ENCODE measurements at places on chromosomes 3 and 15.
A peak's percentile ranks its signal among the peaks of the same experiment; 100 is the strongest.

- no peak for DNase-seq
Measured at GRCh38 chr3:188533612-188534357, 379.8 kb downstream of the LPP start.

- DNase-seq, result no peak
Measured at GRCh38 chr3:61631108-61631769, 69.9 kb downstream of the PTPRG start.

- DNase-seq, result no peak
Measured at GRCh38 chr3:123298903-123299302, 97.2 kb downstream of the SEC22A start.

DNA sequence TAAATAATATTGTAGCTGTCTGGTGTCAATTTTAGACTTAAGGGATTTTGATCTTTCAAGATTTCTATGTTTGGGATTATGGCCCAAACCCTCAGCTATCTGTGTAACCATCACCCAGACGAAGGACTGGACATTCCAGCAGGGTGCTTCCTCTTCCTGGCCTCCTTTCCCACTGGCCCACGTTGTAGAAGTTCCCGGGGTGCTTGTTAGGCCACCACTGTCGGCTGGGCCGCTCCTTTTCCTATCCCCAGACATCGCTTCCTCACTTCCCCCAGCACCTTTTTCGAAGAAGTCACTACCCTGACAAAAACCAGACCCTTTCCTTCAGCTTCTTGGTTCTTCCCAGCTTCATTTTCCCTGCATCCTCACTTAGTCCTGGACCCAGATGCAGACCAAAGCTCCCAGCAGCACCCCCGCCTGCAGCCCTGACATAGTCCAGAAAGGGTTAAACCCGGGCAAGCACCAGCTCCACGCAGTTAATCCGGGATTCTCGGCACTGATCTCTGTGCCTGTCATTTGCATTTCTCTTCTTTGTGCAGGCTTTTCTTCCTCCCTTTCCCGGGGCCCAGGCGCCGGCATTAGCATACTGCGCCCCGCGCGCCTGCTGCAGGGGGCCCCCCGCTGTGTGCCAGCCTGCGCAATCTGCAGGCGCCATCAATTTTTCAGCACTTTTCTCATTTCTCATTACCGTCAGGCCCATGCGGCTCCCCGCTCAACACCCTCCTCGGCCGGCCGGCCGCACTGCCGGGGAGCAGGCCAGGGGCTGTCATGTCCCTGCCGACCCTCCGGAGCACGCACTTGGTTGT, 90.6 kb downstream of the ZNF621 start:
- DNase-seq, result no peak

DNA sequence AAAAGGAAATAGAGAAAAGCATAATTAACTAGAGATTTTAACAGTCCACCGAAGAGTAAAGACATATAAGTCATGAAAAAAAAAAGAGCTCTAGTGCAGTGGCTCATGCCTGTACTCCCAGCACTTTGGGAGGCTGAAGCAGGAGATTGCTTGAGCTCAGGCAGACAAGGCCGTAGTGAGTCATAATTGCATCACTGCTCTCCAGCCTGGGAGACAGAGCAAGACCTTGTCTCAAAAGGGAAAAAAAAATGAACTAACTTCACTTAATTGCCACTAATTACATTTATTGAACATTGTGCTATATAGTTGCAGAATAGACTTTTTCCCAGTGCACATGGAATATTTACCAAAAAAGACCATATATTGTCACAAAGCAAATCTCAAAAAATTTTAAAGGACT, 221.8 kb downstream of the CBLB start:
- DNase-seq, result no peak

GRCh38 chr3:18354701-18355100, 70.4 kb downstream of the SATB1 start:
- DNase-seq, result no peak

DNA sequence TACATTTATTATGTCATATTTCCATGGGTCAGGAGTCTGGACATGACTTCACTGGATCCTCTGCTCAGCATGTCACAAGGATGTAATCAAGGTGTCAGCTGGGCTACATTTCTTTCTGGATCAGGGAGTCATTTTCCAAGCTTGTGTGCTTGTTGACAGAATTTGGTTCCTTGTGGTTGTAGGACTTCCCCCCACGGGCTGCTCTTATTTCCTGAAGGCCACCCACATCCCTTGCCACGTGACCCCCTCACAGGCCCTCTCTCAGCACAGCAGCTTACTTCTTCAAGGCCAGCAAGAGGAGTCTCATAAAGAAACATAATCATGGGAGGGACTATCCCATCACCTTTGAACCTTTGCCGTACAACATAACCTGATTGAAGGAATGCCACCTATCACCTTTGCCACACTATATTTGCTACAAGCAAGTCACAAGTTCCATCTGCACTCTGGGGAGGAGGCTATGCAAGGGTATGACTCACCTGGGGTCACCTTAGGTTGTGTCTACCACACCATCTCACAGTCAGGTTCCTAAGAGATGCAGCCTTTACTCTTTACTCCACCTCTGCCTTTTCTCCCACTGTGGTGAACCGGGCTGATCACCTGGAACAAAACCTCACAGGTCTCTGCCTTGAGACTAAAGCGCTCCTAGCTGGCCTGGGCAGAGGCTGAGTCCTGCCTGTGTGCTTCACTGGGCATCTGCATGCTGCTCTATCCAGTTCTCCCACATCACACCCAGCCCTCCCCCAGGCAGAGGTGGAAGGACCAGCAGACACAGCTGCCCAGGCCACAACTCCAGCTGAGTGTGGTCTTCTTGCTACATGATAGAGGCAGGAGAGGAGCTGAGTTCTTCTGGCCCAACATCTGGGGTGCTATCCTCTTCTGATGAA, 13.5 kb downstream of the RAB6B start:
- no peak for DNase-seq

DNA sequence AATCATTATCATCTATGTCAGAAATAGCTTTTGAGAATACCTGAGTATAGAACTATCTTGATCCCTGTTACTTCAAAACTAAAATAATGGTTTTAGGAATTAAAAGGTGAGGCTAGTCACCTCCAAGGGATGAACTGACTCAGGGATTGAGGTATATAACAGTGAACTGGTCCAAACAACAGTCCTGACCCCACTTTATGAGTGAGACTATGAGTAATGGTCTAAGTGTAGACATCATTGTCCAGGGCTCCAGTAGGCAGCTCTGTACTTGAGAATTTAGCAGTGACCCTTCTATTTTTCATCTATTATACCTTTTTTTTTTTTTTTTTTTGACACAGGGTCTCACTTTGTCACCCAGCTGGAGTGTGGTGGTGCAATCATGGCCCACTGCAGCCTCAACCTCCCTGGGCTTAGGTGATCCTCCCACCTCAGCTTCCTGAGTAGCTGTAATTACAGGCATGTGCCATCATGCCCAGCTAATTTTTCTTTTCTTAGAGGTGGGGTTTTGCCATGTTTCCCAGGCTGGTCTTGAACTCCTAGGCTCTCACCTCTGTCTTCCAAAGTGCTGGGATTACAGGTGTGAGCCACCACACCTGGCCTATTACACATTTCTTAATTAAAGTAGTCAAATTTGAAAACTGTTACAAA, 36.3 kb downstream of the MLH1 start:
- DNase-seq, result no peak

DNA sequence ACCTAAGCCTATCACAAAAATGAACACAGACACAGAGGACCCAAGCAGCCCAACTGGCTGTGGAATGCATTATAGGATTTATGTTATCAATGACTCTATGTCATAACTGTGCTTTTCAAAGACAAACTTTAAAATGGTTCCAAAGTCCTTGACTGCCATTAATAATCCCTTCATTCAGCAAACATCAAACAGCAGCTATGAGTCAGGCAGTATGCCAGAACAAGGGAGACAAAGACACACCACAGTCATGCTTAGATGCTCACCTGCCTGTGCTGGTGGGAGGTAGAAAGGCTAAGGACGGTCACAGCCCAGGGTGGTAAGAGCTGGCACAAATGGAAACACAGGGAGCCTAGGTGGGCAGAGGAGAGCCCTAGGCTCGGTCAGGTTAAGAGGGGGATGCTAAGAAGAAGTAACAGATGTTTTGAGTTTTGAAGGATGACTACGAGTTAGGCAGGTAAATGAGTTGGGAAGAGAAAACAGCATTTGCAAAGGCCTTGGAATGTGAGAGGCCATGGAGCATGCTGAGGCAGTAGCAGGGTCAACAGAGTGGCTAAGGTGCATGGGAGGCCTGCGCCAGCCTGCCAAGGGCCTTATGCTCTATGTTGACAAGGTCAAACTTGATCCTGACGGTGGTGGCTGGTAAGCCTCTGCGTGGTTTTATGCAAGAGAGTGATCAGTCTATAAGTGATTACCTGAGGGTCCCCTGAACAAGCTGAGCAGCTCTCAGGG, 23.0 kb downstream of the NMNAT3 start:
- DNase-seq, result no peak

DNA sequence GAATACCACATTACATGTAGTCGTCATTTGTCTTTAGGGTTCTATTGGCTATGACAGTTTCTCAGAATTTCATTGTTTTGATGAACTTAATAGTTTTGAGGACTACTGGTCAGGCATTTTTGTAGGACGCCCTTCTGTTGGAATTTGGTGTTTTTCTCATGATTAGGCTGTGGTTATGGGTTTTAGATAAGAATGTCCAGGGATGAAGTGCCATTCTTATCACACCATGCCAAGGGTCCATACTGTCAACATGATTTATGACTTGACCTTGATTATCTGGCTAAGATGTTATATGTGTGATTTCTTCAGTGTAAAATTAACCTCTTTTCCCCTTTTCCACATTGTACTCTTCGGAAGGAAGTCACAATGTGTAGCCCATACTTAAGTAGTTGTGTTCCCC, 135.3 kb downstream of the DIPK2A start:
- no peak for DNase-seq

DNA sequence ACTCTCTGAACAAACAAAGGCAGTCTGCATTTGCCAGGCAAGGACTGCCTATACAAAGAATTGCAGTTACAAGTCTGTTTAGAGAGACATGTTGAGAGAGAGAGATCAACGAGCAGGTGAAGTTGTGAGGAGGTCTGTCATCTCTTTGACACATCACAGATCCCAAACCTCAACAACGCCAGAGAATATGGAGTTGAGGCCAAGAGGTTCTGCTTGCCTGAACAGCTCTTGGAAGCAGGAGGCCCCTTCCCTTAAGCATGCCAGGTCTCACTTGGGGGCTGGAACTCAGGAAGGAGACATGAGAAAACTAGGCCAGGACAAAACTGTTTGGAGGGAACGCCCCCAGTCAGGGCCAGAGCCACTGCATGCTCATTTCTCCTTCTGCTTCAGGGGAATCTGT, 22.3 kb upstream of the MUSTN1 start:
- DNase-seq, result no peak

DNA sequence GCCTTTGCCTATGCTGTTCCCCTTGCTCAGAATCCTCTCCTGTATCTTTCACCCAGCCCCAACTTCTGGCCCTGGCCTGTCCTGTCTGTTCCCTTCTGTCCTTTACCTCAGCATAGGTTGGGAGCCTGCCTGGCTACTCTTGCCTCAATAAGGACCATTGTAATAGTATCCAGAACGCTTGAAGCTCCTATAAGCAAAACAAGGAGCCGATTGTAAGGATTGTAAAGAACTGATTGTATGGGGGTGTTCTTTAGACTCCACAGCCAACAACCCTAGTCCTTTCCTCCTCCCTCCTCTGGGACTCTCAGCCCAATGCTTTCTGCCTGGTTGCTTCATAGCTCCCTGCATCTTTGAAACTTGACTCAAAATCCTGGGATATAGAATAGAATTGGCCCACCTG, 18.7 kb upstream of the RAD54L2 start:
- no peak for DNase-seq

GRCh38 chr15:33494306-33494705, 183.5 kb downstream of the RYR3 start:
- DNase-seq, result no peak

DNA sequence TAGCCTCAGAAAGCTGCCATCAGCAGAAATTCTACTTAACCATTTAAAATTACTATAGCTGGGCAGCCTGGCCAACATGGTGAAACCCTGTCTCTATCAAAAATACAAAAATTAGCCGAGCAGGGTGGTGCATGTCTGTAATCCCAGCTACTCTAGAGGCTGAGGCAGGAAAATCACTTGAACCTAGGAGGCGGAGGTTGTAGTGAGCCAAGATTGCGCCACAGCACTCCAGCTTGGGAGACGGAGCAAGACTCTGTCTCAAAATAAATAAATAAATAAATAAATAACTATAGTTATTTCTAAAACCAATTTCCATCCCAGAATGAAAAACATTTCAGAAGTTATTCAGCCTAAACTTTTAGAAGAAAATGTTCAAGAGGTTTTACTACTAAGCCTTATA, 25.1 kb downstream of the LRRFIP2 start:
- no peak for DNase-seq

DNA sequence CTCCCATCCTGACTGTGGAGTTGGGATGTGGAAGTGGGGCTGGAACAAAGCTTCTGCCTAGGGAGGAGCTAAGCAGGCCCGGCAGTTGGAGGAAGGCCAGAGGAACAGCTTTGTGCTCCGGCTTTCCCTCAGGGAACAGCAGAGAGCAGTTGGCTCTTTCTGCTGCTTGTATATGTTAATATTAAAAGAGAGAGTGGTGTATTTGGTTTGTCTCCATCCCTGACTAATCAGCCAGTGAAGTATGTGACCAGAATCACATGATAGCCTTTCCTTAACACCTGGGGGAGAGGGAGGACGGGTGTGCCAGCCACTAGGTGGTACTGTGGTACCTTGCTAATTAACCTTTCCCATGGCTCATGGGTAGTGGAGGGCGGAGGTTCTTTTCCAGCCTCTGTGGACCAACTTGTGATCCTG, 10.0 kb downstream of the EIF2B5 start:
- no peak for DNase-seq

DNA sequence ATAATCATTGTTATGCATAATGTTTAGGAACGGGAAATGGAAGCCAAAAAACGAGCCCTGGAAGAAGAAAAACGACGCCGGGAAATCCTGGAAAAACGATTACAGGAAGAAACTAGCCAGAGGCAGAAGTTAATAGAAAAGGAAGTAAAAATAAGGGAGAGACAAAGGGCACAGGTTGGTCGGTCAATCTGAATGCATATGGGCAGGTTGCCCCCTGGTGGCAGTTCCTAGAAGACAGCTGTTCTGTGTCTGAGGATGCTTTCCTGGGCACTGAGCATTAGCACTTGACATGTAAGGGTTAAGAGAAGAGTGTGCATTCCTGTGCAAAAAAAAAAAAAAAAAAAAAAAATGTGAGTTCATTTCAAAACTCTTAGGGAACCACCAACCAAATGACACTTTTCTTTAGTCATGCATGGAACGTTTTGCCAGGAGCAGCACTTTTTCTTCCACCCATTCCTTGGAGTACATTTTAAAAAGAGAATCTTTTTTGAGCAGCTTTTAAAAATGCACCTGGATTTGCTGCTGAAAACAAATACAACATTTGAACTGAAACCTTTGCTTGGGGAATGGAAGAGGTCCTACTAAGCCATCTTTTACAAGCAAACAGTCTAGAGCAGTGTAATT, 11.1 kb upstream of the ABHD10 start:
- peak; percentile 67 for DNase-seq

GRCh38 chr3:111539351-111540331, 2.4 kb upstream of the CD96 start:
- DNase-seq, result peak; percentile 45

DNA sequence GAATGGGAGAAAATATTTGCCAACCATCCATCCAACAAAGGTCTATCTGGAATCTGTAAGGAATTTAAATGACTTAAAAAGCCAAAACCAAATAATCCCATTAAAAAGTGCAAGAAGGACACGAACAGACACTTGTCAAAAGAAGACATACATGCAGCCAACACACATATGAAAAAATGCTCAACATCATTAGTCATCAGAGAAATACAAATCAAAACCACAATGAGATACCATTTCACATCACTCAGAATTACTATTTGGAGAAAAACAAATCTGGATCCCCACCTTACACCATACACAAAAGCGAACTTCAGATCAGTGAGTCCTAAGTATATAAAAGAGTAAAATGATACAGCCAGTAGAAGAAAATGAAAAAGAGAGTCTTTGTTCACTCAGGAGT, 58.6 kb upstream of the MNS1 start:
- no peak for DNase-seq

All from stimulated activated CD8-positive, alpha-beta memory T cell treated with anti-CD3 and anti-CD28 coated beads, Interleukin-12 subunit alpha, Interleukin-12 subunit beta, amount 100 ng/mL, for 1 hour (primary cell).